ENCODE measurements at places on chromosomes 2 and 18. TPM values are rescaled to one million over a fixed set of nuclear protein-coding genes. Genes with fewer than 3 reads are reported as not detected.

The ADAM23 gene
- polyA plus RNA-seq: 15.0 TPM

The MZT2A gene
- polyA plus RNA-seq: 30.3 TPM

The LRRFIP1 gene
- polyA plus RNA-seq: 148 TPM

The FBLN7 gene
- polyA plus RNA-seq: 12.2 TPM

GRCh38 chr2:130190237-130190636 lies 8.0 kb downstream of the TUBA3E start:
- DNase-seq: no peak

GRCh38 chr2:35415282-35415681 lies 940.3 kb upstream of the CRIM1 start:
- DNase-seq: no peak

GRCh38 chr2:54103454-54104314 lies 11.7 kb upstream of the ACYP2 start:
- DNase-seq: no peak

DNA sequence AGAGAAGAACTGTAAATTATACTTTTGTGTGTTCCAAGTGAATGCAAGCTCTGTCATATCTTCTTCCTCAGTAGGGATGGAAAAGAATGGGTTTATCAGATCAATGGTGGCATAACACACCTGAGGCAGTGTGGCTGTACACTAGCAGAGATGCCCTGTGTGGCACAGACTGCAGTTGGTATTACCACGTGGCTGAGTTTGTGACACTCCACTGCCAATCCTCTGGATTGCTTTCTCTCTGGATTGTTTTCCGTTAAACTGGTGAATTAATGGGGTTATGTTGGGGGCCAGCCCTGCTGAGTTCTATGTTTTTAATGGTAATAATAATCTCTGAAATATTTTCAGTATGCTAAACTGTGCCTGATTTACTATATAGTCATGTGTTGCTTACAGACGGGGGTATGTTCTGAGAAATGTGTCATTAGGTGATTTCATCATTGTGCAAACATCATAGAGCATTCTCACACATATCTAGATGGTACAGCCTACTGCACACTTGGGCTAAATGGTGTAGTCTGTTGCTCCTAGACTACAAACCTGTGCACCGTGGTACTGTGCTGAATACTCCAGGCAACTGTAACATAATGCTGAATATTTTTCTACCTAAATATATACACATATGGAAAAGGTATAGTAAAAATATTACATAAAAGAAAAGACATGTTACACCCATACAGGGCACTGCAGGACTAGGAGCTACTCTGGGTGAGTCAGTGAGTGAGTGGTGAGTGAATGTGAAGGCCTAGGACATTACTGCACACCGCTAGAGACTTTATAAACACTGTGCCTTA lies 84.7 kb upstream of the ST6GAL2 start:
- DNase-seq: no peak

DNA sequence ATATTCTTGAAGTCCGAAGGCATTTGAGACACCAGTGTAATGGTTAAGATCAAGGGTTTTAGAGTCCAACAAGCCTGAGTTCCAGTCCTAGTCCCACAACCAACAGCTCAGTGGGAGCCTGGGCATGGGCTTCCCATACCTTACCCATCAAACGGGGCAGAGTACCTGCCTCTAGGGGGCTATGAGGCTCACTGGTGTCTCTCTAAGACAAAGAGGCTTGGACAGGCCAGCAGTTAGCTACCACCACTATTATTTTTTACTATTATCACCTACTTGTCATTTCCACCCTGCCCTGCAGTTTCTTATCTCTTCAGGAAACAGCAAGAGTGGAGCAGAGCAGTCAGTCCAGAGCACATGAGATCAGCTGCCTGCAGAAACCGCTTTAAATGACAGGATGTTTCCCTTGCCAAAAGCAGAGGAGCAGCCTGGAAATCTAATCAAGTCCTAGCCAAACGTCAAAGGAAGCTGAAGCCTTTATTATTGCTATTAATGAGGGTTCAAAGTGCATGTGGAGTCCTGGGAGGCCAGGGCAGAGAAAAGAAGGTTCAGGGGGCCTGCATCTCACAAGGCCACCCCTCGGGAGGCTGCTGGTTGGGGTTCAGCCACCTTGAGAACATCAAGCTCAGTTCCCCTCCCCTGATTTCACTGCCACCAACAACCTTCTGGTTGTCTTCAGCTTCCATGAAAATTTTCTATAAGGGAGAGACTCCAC lies 66.6 kb downstream of the STPG4 start:
- DNase-seq: peak; percentile 58

DNA sequence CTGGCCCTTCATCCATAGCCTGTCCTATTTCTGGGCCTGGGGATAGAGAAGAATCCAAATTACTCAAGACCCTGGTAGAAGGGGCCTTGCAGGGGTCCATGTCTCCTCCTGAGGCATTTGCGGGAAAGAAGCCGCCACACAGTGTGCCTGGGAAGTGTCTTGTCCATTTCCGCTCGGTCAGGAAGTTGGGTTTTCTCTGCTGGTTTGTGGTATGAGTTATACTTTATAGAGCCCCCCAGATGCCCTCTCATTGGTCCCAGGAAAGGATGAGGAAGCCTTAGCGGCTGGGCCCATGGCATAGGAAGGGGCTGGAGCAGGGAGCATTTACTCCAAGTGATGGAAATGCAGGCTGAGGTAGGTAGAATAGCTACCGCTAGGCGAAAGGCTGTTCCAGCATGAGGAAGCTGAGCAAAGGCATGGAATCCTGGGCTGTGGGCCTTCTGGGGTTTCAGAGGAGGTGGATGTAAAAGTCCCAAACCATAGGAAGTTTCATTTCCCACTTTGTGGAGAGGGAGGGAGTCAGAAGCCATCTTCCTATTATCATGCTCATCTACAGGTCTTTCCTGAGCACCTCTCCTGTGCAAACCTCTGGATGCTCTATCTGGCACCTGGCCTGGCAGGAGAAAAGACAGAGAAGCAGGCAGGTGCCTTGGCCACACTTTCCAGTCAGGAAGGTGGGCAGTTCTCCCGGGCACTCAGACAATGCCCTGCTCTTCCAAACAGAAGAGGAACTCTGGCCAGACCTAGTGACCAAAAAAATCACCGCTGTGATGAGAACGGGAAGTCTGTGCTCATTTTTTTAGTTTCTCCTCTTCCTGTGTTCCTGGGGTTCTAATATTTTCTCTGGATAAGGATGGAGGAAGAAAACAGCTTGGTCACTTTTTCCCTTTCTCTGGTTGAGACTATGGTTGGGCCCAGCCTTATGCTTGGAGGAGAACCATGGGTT lies 2.6 kb upstream of the CD207 start:
- no peak for DNase-seq

GRCh38 chr2:164127971-164128527 lies 392.2 kb upstream of the FIGN start:
- DNase-seq: peak; percentile 3

DNA sequence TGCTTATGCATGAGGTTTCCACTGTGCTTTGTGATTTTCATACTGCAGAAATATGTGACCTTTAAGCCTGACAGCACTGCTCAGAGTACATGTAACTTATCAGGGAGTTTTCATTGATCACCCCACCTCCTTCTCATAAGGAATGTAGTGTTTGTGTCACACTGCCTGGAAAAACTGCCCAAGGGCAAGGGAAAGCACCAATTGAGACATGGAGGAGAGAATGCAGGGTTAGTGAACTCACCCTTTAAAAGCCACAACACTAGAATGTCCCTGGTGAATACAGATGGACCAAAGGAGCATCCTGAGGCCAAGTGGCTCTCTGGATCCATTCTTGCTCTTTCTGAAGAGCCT lies 147.2 kb upstream of the SPATS2L start:
- DNase-seq: no peak
